ENCODE measurements at places on chromosomes 7 and 10. TPM values are rescaled to one million over a fixed set of nuclear protein-coding genes. Genes with fewer than 3 reads are reported as not detected.

DNA sequence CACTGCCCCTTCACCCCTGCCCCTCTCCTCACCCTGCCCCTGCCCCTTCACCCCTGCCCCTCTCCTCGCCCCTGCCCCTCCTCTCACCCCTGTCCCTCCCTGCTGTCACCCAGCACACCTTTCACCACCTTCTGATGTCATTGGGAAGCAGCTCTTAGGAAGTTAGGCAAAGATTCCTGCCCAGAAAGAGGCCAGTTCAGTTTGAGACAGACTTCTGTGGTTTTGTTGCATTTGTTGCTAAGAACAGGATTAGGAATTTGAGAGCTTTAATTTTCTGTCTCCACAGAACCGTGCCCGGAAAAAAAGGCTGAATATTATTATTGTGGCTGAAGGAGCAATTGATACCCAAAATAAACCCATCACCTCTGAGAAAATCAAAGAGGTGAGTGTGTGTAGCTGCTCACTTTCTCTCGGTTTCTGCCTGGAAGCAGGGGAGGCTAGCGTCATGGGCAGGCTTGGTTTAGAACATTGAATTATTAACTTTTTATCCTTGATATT lies 39.6 kb downstream of the PFKP start:
- peak overlapping the region; percentile 84 for H3K27ac ChIP-seq
- H3K4me1 ChIP-seq: no peaks in the 10 kb centered on the region
- no peaks in the 10 kb centered on the region for H3K27me3 ChIP-seq
- H3K4me3 ChIP-seq: peak overlapping the region; percentile 0

GRCh38 chr10:56231436-56231835 lies 129.6 kb downstream of the ZWINT start:
- DNase-seq: no peak
- H3K36me3 ChIP-seq: no peaks in the 10 kb centered on the region
- H3K27me3 ChIP-seq: no peaks in the 10 kb centered on the region
- no peaks in the 10 kb centered on the region for H3K4me1 ChIP-seq

DNA sequence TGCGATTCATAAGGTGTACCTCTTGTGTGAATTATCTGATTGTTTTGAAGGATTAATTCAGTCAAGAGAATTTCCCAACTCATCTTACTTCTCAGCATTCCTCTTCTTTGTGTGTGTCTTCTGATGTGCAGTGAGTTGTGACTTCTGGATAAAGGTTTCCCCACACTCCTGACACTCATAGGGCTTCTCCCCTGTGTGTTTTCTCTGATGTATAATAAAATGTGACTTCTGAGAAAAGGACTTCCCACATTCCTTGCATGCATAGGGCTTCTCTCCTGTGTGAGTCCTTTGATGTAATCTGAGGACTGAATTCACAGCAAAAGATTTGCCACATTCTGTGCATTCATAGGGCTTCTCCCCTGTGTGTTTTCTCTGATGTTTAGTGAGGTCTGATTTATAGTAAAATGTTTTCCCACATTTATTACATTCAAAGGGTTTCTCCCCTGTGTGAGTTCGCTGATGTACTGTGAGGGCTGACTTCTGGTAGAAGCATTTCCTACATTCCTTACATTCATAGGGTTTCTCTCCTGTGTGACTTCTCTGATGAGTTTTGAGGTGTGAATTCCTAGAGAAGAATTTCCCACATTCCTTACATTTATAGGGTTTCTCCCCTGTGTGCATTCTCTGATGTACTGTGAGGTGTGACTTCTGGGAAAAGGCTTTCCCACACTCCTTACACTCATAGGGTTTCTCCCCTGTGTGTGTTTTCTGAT lies 24.2 kb downstream of the ZNF25 start:
- H3K27me3 ChIP-seq: no peaks in the 10 kb centered on the region
- no peak overlapping the region for H3K4me3 ChIP-seq
- no peak overlapping the region for H3K27ac ChIP-seq
- DNase-seq: no peak
- no peaks in the 10 kb centered on the region for H3K4me1 ChIP-seq

GRCh38 chr7:110664803-110665202 lies 426.1 kb upstream of the LRRN3 start:
- no peak overlapping the region for H3K27ac ChIP-seq
- H3K36me3 ChIP-seq: no peaks in the 10 kb centered on the region
- DNase-seq: no peak
- H3K27me3 ChIP-seq: no peaks in the 10 kb centered on the region
- H3K4me3 ChIP-seq: no peak overlapping the region

Gene MAGI2
- total RNA-seq: 17.0 TPM

All from fibroblast of lung (primary cell).